CD8-positive, alpha-beta memory T cell (primary cell): ENCODE measurements at places on chromosomes 6 and 20.

GRCh38 chr20:1801225-1801928 lies 93.8 kb upstream of the SIRPA start:
- no peak for DNase-seq

GRCh38 chr6:4736371-4736873 lies 39.8 kb upstream of the CDYL start:
- DNase-seq, result no peak

DNA sequence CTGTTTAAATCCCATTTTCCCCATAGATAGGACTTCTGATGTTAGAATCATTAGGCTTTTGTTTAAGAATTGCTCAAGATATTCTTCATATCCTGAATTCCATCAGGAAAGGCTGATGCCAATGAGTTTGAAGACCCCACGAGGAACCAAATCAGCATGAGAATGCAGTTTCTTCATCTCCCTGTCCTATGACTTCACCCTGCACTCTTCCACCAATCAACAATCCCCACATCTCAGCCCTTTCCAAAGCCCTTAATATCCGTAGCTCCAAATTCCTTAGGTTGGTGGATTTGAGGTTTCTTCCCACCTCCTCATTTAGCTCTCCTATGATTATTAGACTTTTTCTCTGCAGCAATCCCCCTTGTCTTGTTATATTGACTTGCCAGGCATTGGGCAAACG lies 88.3 kb upstream of the PRND start:
- no peak for DNase-seq

GRCh38 chr6:42870145-42870936 lies 9.1 kb upstream of the RPL7L1 start:
- no peak for DNase-seq

DNA sequence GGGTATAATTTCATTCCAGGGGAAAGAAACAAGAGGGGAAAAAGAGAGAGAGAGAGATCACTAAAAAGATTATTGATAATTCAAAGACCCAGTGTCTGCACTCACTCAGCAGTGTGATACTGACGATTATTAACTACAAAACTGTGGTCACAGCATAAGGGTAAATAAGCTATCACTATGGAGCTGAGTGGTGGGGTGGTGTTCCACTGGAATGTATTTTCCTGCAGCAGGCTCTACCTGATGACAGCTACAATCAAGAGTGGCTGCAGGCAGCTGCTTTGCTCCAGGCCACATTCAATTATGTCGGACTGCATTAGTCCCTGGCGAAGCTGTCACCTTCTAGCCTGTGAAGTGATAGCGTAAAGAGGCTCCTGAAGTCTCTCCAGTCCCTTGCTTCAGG lies 122.2 kb upstream of the TFAP2D start:
- DNase-seq, result no peak

GRCh38 chr6:168037242-168037641 lies 39.8 kb downstream of the KIF25 start:
- no peak for DNase-seq

- DNase-seq, result no peak
These were observed 34.5 kb downstream of the SHLD1 start for GRCh38 chr20:5784735-5785134.

GRCh38 chr6:132713352-132714134 lies at the start of gene VNN1:
Gene VNN1 (minus strand): TSS chr6:132714055. CDS start chr6:132714035, 20 bp downstream.
- no peak for DNase-seq

DNA sequence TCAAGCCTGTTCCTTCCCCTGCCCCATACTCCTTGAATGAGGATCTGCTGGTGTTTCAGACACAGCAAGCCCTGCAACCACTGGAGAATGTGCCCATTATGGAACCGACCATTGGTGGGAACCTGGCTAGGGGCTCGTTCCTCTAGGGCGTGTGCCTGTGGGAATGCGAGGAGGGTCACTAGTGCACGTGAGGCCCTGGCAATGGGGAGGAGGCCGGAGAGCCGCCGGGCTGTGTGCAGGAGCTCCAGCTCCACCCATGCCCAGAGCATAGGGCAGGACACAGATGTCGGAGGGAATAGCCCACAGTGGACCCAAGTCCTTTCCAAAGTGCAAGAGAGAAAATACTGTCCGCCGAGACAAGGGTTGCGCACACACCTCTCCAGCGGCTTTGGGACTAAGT lies 99.3 kb downstream of the ERMARD start:
- no peak for DNase-seq

- DNase-seq, result no peak
These were observed 28.2 kb downstream of the ESF1 start for GRCh38 chr20:13756551-13756950.

DNA sequence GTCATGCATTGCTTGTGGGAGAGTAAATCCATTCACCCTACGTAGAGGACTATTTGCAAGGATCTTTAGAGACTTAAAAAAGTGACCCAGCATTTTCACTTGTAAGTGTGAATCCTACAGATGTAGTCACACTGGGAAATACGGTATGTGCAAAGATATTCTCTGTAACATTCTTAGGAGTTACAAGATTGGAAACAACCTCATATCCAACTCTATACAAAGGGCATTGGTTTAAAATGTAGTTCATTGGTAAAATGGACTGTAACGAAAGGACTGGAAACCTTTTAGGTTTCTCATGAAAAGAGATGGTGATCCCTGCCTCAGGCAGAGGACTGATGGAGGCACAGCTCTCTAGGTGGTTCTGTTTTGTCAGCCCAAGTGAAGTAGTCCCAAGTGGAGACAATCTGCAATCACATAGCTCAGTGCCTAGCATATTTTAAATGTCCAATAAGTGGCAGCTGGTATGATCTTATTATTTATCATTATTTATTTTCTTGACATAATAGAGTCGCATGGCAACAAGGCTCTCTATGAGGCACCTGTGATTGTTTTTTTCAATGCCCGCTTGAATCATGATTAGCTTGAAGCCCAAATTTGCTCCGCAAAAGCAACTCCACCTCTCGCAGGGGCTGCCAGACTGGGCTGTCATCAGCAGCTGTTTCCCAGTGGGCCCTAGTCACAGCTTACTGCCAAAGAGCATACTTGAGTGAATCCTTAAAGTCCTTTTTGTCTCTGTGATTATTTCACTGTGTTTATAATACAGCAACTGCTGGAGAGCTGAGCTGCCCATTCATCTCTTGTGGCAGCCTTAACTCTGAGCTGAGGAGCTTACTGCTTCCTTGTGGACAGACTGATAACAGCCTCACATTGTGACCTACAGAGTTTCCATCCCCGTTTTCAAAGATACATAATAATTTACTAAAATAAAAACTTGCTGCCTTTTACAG lies 19.8 kb upstream of the ENPP1 start:
- no peak for DNase-seq

GRCh38 chr6:152973916-152974315 lies 8.9 kb downstream of the FBXO5 start:
- no peak for DNase-seq

DNA sequence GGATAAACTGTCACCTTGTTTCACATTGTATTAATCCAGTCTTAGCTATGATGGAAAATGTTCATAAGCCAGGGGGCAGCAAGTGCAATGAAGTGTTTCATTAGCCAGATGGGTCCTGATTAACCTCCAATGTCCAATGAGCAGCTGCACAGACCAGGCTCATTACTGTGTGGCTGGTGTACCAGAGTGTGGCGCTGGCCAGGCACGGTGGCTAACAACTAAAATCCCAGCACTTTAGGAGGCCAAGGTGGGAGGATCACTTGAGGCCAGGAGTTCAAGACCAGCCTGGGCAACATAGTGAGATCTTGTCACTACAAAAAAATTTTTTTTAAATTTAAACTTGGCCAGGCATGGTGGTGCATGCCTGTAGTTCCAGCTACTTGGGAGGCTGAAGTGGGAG lies 201.7 kb upstream of the FOXQ1 start:
- no peak for DNase-seq

DNA sequence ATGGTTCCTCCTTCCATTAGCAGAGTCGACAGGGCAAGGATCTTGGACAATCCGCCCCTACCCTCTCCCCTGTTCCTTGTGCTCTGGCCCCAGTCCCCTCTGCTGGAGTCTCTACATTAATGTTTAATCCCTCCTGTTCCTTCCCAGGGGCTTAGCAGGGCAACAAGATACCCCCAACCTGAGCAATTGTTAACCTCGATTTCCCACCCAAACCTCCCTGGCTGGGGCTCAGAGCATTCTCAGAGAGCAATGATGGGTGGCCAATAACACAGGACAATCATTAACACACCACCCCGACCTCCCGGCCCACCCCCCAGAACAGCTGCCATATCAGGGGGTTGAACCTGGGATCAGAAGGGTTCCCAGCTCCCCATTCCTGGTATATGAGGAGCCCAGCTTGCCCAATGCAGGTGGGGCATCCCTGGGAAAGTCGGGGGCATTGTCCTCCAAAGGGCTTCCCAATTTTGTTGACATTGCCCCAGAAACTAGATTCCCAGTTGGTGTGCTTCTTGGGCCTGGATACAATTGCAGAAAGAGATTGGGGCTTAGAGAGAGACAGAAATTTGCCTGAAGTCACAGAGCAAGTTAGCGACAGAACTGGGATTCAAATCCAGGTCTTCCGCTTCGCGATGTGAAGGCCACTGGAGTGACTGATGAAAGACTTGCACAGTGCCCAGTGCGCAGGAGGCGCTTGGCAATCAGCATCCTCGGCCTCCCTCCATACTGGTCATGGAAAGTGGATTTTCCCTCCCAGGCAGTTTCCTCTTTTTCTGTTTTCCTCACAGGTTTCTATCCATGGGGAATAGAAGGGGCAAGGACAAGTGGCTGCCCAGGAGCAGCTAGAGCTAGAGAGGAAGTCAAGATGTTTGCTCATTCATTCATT lies 59.6 kb upstream of the TTPAL start:
- no peak for DNase-seq

DNA sequence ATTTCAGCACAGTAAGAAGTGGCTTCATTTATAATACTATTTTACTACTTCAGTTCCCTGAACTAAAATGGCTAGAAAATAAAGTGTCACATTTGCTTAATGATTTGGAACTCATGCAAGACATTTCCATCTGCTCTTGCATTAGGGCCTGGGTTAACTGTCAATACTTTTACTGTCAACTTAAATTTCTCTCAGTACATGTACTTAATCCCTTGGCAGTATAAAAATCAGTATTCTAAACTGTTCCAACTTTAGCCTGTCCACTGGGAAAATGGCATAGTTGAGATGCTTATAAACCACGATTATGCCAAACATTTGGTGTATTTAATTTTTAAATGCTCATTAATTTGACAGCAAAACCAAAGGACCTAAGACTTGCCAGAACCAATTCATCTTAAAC lies 154.5 kb downstream of the ASCC3 start:
- DNase-seq, result no peak

- DNase-seq, result no peak
These were observed 61.3 kb upstream of the CARMIL1 start for GRCh38 chr6:25217829-25218228.

GRCh38 chr20:63261060-63261794 lies 7.0 kb upstream of the NKAIN4 start:
- DNase-seq, result no peak

GRCh38 chr6:13614126-13614925 lies 809 bp upstream of the NOL7 start:
- no peak for DNase-seq
